Vein endothelial cell (primary cell): ENCODE measurements at places on chromosomes 5 and 9. TPM values are rescaled to one million over a fixed set of nuclear protein-coding genes. Genes with fewer than 3 reads are reported as not detected.

The MSMP gene
- 22.4 and 50.3 TPM in 2 replicates for total RNA-seq

The HAVCR1 gene
- not detected in 2 replicates for total RNA-seq

The NSG2 gene
- total RNA-seq: not detected in 2 replicates

The CDKN2B-AS1 gene
- 4.2 TPM in 2 replicates for total RNA-seq

The AGXT2 gene
- not detected in 2 replicates for total RNA-seq

The AQP3 gene
- total RNA-seq: 0.10 TPM in 1 of 2 replicates, not detected in the other

The DMRTA1 gene
- total RNA-seq: 0.33 and 0.86 TPM in 2 replicates

The HEMGN gene
- not detected in 2 replicates for total RNA-seq

The RAI14 gene
- total RNA-seq: 317 and 320 TPM in 2 replicates

The MCCC2 gene
- total RNA-seq: 23.5 and 34.3 TPM in 2 replicates

The PDE6A gene
- under 0.01 TPM in 1 of 2 replicates, not detected in the other for total RNA-seq

The CLINT1 gene
- 90.5 and 98.6 TPM in 2 replicates for total RNA-seq

The FCN1 gene
- not detected in 2 replicates for total RNA-seq

The RNF130 gene
- 37.0 and 42.8 TPM in 2 replicates for total RNA-seq

The SNCAIP gene
- total RNA-seq: 23.5 and 37.4 TPM in 2 replicates

The EFNA5 gene
- total RNA-seq: 27.8 and 30.7 TPM in 2 replicates

The FIBCD1 gene
- 0.29 TPM in 1 of 2 replicates, not detected in the other for total RNA-seq

The GTF2H2C gene
- 21.6 and 36.6 TPM in 2 replicates for total RNA-seq

The ABCA1 gene
- 9.3 and 13.1 TPM in 2 replicates for total RNA-seq

The HDAC3 gene
- 48.6 and 56.2 TPM in 2 replicates for total RNA-seq

The SPAAR gene
- 2.0 and 4.5 TPM in 2 replicates for total RNA-seq

The GPR150 gene
- 0.29 and 0.33 TPM in 2 replicates for total RNA-seq

The TSLP gene
- not detected in 2 replicates for total RNA-seq

The OTP gene
- total RNA-seq: not detected in 2 replicates

The TMEM252 gene
- not detected in 2 replicates for total RNA-seq

The SPEF2 gene
- 0.98 and 1.3 TPM in 2 replicates for total RNA-seq

The DDX41 gene
- 76.0 and 80.7 TPM in 2 replicates for total RNA-seq

The IFNK gene
- not detected in 2 replicates for total RNA-seq

The TCF7 gene
- total RNA-seq: 0.29 and 0.33 TPM in 2 replicates

The SLC6A19 gene
- total RNA-seq: not detected in 2 replicates

The CEL gene
- total RNA-seq: under 0.01 and 0.29 TPM in 2 replicates

The AHRR gene
- 6.2 and 11.8 TPM in 2 replicates for total RNA-seq

The NR2F1-AS1 gene
- total RNA-seq: 16.4 and 18.3 TPM in 2 replicates

The ADGRV1 gene
- total RNA-seq: under 0.01 and 0.67 TPM in 2 replicates

The ERGIC1 gene
- 139 and 148 TPM in 2 replicates for total RNA-seq

The MARVELD2 gene
- total RNA-seq: 4.8 and 6.2 TPM in 2 replicates

The CNTNAP3 gene
- 87.5 and 102 TPM in 2 replicates for total RNA-seq

The CCL21 gene
- total RNA-seq: not detected in 2 replicates

The KIF12 gene
- total RNA-seq: 0.10 and 0.33 TPM in 2 replicates

The FGF1 gene
- under 0.01 and 0.98 TPM in 2 replicates for total RNA-seq

The MCTP1 gene
- 139 and 171 TPM in 2 replicates for total RNA-seq

The GLDC gene
- total RNA-seq: 6.9 and 10.9 TPM in 2 replicates

The CCL28 gene
- 2.3 and 2.7 TPM in 2 replicates for total RNA-seq

The NDUFAF2 gene
- total RNA-seq: 14.7 and 22.1 TPM in 2 replicates

The PITX1 gene
- 0.10 TPM in 1 of 2 replicates, not detected in the other for total RNA-seq

The SHOC1 gene
- not detected in 2 replicates for total RNA-seq

The CDC37L1 gene
- 8.5 and 10.6 TPM in 2 replicates for total RNA-seq

The SPAG8 gene
- total RNA-seq: 0.10 TPM in 1 of 2 replicates, not detected in the other

The UTP15 gene
- 29.4 and 41.3 TPM in 2 replicates for total RNA-seq

The CAMK2A gene
- not detected in 2 replicates for total RNA-seq

The PCDHB16 gene
- total RNA-seq: 0.65 and 0.86 TPM in 2 replicates

The PCDHGB5 gene
- total RNA-seq: 22.4 and 26.1 TPM in 2 replicates

The NKD2 gene
- 0.29 and 0.33 TPM in 2 replicates for total RNA-seq

The MYOZ3 gene
- total RNA-seq: under 0.01 and 1.1 TPM in 2 replicates

The SH3GL2 gene
- under 0.01 and 0.29 TPM in 2 replicates for total RNA-seq

The LRRTM2 gene
- total RNA-seq: 0.65 and 0.67 TPM in 2 replicates
